ENCODE measurements at places on chromosomes 13 and 19. TPM values are rescaled to one million over a fixed set of nuclear protein-coding genes. Genes with fewer than 3 reads are reported as not detected.

The OR7D2 gene
- total RNA-seq, result not detected

The ZNF844 gene
- total RNA-seq, result not detected

- H3K4me3 ChIP-seq, result no peak overlapping the region
- no peaks in the 10 kb centered on the region for H3K27me3 ChIP-seq
- DNase-seq, result no peak
- H3K36me3 ChIP-seq, result no peaks in the 10 kb centered on the region
- H3K4me1 ChIP-seq, result peaks cover 20% of the 10 kb centered on the region
- H3K27ac ChIP-seq, result peak overlapping the region; percentile 10
Observed at GRCh38 chr13:27054760-27055159, 116.9 kb downstream of the USP12 start.

The DLL3 gene
- 0.89 TPM for total RNA-seq

- no peaks in the 10 kb centered on the region for H3K27me3 ChIP-seq
- no peak overlapping the region for H3K4me3 ChIP-seq
- H3K27ac ChIP-seq, result no peak overlapping the region
- H3K36me3 ChIP-seq, result no peaks in the 10 kb centered on the region
Observed at GRCh38 chr19:11566164-11566563, 7.1 kb upstream of the ELOF1 start.

DNA sequence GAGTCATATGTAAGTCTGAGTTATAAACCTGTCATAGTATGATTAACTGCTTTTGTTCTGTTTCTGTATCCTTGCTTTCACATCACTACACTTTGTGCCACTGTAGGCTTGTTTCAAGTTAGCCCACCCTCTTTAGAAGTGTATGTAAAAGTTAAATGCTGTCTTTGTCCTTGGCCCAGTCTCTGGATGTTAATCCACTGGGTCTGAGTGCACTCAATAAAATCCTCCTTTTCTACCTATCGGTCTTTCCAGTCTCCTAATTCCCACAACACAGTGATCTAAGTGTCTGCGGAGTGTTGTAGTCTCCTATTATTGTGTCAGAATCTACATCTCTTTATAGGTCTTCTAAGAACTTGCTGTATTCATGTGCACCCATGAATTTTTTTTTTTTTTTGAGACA lies 14.1 kb downstream of the ZNF429 start:
- H3K27ac ChIP-seq, result no peak overlapping the region
- DNase-seq, result no peak
- H3K27me3 ChIP-seq, result no peaks in the 10 kb centered on the region
- H3K4me1 ChIP-seq, result no peaks in the 10 kb centered on the region
- peaks cover 13% of the 10 kb centered on the region for H3K36me3 ChIP-seq
- H3K4me3 ChIP-seq, result no peak overlapping the region

The ZNF497 gene
- 0.55 TPM for total RNA-seq

The KCNJ14 gene
- total RNA-seq, result 1.4 TPM

- no peaks in the 10 kb centered on the region for H3K27me3 ChIP-seq
- H3K4me3 ChIP-seq, result no peak overlapping the region
- no peaks in the 10 kb centered on the region for H3K36me3 ChIP-seq
- no peaks in the 10 kb centered on the region for H3K4me1 ChIP-seq
- H3K27ac ChIP-seq, result no peak overlapping the region
- peak; percentile 41 for DNase-seq
Observed at GRCh38 chr13:59677966-59678814, 485.5 kb downstream of the DIAPH3 start.

DNA sequence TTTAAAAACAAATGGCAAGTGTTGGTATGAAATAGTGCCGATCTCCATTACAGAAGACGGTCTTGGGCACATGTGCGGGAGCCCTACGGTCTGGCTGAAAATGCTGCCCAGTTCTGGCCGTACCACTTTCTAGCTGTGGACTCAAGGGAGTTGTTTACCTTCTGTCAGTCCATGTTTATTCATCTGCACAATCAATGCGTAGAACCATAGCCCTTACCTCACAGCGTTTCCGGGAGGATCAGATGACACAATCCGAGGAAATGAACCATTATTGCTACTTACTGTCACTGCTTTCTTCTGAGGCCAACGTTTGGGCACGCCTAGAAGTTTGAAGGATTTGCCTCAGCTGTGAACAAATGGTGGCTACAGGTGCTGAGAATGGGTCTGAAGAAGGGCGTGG lies 31.2 kb downstream of the GADD45B start:
- no peak overlapping the region for H3K27ac ChIP-seq
- DNase-seq, result peak; percentile 41
- peaks cover 18% of the 10 kb centered on the region for H3K4me1 ChIP-seq
- no peak overlapping the region for H3K4me3 ChIP-seq
- H3K27me3 ChIP-seq, result no peaks in the 10 kb centered on the region
- H3K36me3 ChIP-seq, result no peaks in the 10 kb centered on the region

GRCh38 chr13:77489566-77490337 lies 45.8 kb upstream of the SCEL start:
- no peaks in the 10 kb centered on the region for H3K4me1 ChIP-seq
- no peak overlapping the region for H3K27ac ChIP-seq
- no peak overlapping the region for H3K4me3 ChIP-seq
- no peaks in the 10 kb centered on the region for H3K36me3 ChIP-seq
- no peaks in the 10 kb centered on the region for H3K27me3 ChIP-seq

The ZNF529 gene
- total RNA-seq, result 11.9 TPM

The FLT3 gene
- 0.10 TPM for total RNA-seq

The FSD1 gene
- total RNA-seq, result 15.0 TPM

- DNase-seq, result peak; percentile 64
- no peak within 1 kb of the TSS for H3K27ac ChIP-seq
- H3K27me3 ChIP-seq, result no peaks in the 10 kb centered on the region
- H3K36me3 ChIP-seq, result peaks cover 2% of the 10 kb centered on the region
Observed at GRCh38 chr19:35901854-35902661, at the start of gene HCST. Gene HCST, plus strand, starts transcription at chr19:35902529. Its CDS starts 65 bp downstream, at chr19:35902594.

DNA sequence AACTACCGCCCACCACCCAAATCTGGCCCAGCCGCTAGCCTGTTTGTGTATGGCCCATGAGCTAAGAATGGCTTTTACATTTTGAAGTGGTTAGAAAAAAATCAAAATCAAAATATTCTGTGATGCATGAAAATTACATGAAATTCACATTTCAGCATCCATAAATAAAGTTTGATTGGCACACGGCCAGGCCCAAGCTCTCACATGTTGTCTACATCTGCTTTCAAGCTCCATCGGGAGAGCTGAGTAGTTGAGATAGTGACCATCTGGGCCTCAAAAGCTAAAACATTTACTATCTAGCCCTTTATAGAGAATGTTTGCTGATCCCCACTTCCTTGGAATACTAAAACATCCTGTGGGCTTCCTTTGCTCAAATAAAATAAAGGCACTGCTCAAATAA lies 14.5 kb downstream of the RFX2 start:
- no peak overlapping the region for H3K27ac ChIP-seq
- no peaks in the 10 kb centered on the region for H3K36me3 ChIP-seq
- no peak for DNase-seq
- H3K27me3 ChIP-seq, result no peaks in the 10 kb centered on the region

DNA sequence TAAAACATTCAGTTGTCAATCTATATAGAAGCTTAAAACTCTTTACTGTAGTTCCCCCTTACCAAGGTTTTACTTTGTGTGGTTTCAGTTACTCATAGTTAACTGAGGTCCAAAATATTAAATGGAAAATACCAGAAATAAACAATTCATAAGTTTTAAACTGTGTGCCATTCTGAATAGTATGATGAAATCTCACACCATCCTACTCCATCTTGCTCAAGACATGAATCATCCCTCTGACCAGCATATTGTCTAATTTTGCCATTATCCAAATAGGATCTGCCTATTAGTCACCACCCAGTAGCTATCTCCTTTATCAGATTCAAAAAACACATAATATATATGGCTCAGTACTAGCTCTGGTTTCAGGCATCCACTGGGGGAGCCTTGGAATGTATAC lies 22.4 kb downstream of the ZNF571 start:
- H3K27ac ChIP-seq, result no peak overlapping the region
- no peaks in the 10 kb centered on the region for H3K4me1 ChIP-seq
- DNase-seq, result no peak
- peaks cover 7% of the 10 kb centered on the region for H3K36me3 ChIP-seq
- no peaks in the 10 kb centered on the region for H3K27me3 ChIP-seq

DNA sequence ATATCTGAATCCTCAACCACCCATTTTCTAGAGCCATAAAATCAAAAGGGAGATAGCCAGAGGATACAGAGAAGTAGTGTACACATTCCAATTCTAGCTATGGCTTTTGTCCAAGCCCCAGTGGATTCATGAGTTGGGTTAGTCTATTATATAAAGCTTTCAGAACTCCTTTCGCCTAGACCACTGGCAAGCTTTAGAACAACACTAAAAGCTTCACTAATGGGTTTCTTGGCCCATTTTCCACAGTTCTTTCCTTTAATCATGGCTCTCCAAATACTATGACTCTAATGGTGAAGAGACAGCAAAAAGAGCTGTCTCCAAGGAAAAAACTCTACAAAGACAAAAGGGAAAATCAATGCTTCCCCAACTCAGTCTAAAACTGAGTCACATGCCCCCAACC lies 48.2 kb upstream of the SLITRK5 start:
- no peaks in the 10 kb centered on the region for H3K27me3 ChIP-seq
- H3K4me1 ChIP-seq, result no peaks in the 10 kb centered on the region
- no peak overlapping the region for H3K27ac ChIP-seq
- DNase-seq, result peak; percentile 12

- no peaks in the 10 kb centered on the region for H3K36me3 ChIP-seq
- H3K27me3 ChIP-seq, result no peaks in the 10 kb centered on the region
- DNase-seq, result no peak
- no peak overlapping the region for H3K27ac ChIP-seq
Observed at GRCh38 chr13:49855930-49856329, 63.4 kb upstream of the KPNA3 start.

GRCh38 chr13:44471686-44472085 lies 98.1 kb downstream of the SERP2 start:
- H3K4me3 ChIP-seq, result no peak overlapping the region
- H3K36me3 ChIP-seq, result no peaks in the 10 kb centered on the region
- peaks cover 17% of the 10 kb centered on the region for H3K4me1 ChIP-seq
- peak; percentile 63 for DNase-seq

DNA sequence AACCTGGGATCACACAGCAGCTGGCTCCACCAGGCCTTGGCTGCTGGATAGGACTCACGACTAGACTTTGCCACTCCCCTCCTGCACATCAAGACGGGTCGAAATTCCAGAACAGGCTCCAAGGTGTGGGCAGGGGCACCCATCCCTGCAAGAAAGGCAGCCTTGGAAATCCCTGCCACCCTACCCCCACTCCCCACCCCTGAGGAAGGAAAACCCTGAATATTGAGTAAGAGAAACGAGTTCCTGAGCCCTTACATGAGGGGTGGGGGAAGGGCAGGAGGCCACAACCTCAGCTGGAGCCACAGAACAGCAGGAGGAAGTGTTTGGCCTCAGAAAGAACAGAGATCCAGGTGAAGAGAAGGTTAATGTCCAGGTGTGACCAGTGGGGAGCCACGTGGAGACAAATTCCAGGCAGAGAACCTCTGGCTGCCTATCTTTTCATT lies 20.1 kb downstream of the DEDD2 start:
- H3K4me3 ChIP-seq, result no peak overlapping the region
- no peak overlapping the region for H3K27ac ChIP-seq
- no peaks in the 10 kb centered on the region for H3K4me1 ChIP-seq
- DNase-seq, result no peak
- H3K27me3 ChIP-seq, result no peaks in the 10 kb centered on the region
- peaks cover 7% of the 10 kb centered on the region for H3K36me3 ChIP-seq

GRCh38 chr19:51364200-51365106 lies 1.7 kb downstream of the ETFB start:
- H3K27me3 ChIP-seq, result no peaks in the 10 kb centered on the region
- H3K4me3 ChIP-seq, result no peak overlapping the region
- no peak overlapping the region for H3K27ac ChIP-seq
- H3K4me1 ChIP-seq, result peaks cover 35% of the 10 kb centered on the region

DNA sequence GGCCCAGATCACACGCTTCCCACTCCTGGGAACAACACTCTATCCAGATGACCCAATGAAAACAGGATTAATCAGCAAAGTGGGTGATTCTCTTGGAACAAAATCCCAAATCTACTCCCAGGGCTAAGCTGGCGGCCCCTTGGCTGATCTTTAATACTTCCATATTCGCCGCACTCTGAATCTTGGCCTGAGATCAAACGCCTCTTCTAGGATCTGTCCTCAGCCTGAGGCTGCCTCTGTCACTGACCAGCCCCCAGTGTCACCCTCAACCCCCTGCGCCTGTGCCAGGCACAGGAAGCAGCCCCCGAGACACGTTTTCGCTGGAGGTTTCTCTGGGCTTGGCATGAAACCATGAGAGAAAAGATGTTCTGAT lies 2.4 kb upstream of the CTXN1 start:
- no peak for DNase-seq
- no peaks in the 10 kb centered on the region for H3K27me3 ChIP-seq
- peak overlapping the region; percentile 23 for H3K4me3 ChIP-seq
- peak overlapping the region; percentile 87 for H3K27ac ChIP-seq
- H3K36me3 ChIP-seq, result peaks cover 2% of the 10 kb centered on the region
- peaks cover 32% of the 10 kb centered on the region for H3K4me1 ChIP-seq

GRCh38 chr13:98350746-98351330 lies 173.8 kb upstream of the RNF113B start:
- DNase-seq, result no peak
- no peak overlapping the region for H3K27ac ChIP-seq
- no peaks in the 10 kb centered on the region for H3K4me1 ChIP-seq
- H3K36me3 ChIP-seq, result no peaks in the 10 kb centered on the region

The C19orf67 gene
- not detected for total RNA-seq

The IL17D gene
- 1.9 TPM for total RNA-seq

- H3K27ac ChIP-seq, result no peak overlapping the region
- no peak for DNase-seq
- H3K4me1 ChIP-seq, result no peaks in the 10 kb centered on the region
Observed at GRCh38 chr19:42697884-42698283, 42.4 kb downstream of the PSG3 start.

DNA sequence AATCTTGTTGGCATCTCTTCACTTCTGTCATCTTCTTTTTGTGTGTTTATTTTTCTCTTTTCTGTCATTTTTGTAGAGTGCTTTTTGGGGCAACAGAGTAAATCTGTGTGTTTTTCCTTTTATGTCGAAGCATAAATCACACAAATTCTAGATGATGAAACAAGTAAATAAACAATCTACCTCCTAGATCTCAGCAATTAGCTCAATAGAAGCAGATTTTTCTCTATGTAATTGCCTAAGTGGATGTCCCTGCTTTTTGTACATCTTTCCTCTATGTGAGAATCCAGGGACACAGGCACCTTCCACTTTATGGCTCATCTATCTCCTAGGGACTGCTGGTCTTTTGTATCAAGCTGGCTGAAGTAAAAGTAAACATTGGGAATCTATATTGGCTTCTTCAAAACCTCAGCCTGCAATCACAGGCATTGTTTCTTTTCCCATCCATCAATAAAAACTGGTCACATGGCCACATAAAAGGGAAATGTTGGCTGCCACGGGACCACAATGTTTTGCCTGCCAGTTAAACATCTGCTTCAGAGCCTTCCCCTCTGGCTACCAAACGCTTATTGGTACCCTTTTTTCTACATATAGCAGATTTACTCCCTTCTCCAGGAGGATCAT lies 323.8 kb downstream of the LMO7 start:
- no peaks in the 10 kb centered on the region for H3K27me3 ChIP-seq
- H3K4me1 ChIP-seq, result no peaks in the 10 kb centered on the region
- no peaks in the 10 kb centered on the region for H3K36me3 ChIP-seq
- DNase-seq, result no peak
- no peak overlapping the region for H3K4me3 ChIP-seq
- H3K27ac ChIP-seq, result no peak overlapping the region
